Inflammatory macrophage treated with lipopolysaccharide for 1 hour (primary cell): ENCODE measurements at places on chromosomes 4 and X.

GRCh38 chrX:116009861-116010710 is 160.5 kb upstream of the AGTR2 start:
- peak; percentile 1 for DNase-seq

DNA sequence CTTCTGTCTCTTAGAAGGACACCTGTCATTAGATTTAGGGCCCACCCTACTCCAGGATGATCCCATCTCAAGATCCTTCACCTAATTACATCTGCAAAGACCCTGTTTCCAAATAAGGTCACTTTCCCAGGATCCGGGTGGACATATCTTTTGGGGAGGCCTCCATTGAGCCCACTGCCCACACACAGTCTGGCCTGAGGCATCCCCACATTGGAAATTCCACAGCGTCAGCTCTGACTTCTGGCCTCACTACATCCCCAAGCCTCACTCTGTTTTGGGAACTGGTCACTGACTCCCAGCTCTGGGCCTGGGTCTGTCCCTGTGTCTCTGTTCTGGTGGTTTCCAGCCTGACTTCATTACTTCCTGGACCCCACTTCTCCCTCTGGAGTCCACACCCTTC is 285.5 kb downstream of the CRLF2 start:
- no peak for DNase-seq

- DNase-seq = no peak
These were observed 228.9 kb downstream of the AFAP1 start for GRCh38 chr4:7710576-7711306.

DNA sequence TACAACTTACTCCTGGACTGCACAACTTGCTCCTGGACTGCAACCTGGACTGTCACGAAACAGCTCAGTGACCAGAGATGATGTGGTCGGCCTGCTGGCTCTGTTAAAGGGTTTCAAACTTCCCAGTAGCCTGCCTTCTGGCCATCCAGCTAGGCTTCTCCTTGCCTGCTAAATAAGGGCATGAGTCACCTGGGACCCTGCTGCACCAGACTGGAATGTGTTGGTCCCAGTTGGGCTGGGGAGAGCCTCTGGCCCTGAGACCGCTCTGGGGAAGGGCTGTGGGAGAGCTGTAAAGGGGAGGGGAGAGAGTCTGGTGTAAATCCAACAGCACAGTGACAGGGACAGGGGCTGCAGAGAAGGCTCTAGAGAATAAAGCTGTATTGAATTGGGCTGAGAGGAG is 165.8 kb downstream of the VSIG4 start:
- DNase-seq = no peak

DNA sequence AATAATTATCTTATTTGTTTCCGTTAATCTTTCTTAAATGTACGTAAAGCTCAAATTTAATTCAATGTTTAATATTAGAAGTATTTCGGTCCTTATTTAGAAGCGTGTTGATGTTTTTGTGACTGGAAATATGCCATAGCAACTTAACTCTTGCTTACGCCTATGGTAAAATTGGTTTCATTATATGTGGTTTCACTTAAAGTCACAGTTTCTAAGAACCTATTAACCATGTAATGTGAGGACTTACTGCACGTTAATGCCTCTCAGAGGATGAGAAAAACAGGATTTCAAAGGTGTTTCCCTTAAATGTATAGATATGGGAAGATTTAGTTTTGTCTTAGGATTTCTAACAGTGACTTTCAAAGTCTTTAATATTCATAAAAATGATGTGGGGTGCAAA is 206.4 kb upstream of the IL15 start:
- DNase-seq = no peak

DNA sequence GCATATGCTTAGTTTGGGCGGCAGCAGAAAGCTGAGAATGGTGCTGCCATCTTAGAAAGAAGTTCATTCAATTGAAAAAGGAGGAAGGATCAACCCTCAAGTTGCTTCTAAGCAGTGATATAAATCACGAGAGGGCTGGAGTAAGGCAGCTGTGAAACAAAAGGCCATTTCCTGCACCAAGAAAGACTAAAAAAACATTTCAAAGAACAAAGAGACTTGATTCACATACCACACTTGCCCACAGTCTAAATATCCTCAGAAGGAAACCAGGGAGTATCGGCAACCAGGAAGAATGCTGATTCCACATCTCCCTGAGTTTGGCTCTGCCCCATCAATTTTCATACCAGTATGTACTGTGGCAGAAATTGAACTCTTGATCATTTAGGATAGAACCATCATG is 240.1 kb downstream of the OPHN1 start:
- no peak for DNase-seq

- peak; percentile 88 for DNase-seq
These were observed 122.3 kb upstream of the TMEM164 start for GRCh38 chrX:109880629-109881028.

DNA sequence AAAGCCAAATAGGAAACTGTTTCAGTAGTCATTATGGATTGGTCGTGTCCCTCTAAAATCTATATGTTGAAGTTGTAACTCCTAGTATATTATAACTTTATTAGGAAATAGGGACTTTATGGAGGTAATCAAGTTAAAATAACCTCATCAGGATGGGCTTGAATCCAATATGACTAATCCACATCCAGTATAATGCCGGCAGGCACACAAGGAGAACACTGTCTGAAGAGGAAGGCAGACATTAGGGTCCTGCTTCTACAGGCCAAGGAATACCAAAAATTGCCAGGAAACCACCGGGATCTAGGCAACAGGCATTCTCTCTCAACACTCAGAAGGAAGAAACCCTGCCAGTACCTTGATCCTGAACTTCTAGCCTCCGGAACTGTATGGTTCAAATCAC is 130.3 kb downstream of the ATP10D start:
- no peak for DNase-seq

DNA sequence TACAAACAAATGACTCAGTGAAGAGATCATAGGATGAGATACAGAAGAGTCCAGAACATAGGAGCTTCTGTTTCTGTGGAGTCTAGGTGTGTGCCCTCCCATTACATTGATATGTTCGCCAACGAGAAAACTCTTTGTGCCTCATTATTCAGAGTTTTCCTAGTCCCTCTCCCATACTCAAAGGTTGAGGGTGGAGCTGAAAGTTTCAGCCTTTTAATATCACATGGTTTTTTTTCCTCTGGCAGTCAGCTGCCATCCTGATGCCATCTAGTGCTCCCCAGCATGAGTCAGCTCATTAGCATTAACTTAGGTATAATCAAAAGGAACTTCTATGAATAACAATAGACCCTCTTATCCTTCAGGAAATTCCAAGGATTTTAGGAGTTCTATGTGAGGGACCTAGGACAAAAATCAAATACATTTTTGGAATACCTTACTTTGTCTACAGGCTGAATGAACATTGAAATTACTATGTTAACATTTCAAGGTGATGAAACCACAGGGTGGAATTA is 559.6 kb upstream of the AMOT start:
- DNase-seq = no peak

- peak; percentile 8 for DNase-seq
These were observed 22.9 kb upstream of the COX7B2 start for GRCh38 chr4:46931981-46932380.

DNA sequence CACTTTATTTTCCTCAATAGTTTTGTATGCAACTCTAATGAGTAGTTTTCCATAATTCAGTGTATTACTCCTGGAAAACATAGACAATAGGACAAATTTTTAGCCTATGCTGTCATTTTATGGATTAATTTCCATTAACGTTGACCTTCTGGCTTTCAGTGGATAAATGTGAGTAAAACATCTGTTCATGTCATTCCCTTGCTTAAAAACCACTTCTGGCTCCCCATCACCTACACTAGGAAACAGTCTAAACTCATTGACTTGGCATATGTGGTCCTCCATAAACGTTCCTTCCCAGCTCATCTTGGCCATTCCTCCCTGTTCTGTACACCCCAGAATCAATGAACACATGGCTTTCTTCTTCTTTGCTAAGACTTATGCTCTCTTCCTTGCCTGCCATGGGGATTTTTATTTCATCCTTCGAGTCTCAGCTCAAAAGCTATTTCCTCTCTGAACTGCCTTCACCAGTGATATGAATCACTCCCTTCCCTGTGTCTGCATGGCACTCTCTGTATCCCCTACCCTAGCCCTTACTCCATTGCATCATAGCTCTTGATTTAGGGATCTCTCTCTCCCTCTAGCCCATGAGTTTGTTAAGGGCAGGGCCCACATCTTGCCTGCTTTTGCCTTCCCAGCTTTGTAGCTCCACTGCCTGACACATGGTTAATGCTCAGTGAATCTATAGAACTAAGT is 34.8 kb downstream of the DOCK11 start:
- peak; percentile 40 for DNase-seq

DNA sequence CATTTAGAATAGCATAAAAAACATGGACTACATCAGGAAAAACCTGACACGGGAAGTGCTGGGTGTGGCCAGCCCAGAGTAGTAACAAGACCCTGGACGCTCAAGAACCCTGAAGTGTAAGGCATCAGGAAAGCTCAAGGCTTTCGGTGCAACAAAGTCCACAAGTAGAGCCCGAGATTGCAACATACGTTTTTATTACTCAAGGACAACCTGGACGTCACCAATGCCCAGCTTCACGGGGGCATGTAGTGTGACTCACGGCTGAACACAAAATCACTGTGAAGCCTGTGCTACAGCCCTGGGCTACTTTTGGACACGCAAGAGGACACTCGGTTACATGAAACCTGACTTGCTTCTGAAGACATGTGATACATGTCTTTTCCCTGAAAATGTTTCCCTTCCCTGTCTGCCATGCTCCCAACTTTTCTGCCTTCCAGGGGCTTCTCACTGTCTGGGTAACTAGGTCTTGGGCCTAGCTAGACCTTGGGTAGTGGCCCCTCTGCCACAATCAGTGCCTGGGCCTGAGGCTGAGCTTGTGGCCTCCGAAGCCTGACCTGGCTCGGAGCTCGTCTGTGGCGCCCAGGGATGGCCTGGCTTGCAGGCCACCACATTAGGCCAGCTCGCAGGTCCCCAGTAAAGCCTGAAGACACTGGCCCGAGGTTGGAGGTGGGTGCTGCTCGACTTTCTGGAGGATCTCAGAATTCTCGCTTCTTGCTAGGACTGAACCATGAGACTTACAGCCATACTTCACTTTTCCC is 9.2 kb downstream of the IRAK1 start:
- DNase-seq = peak; percentile 79

DNA sequence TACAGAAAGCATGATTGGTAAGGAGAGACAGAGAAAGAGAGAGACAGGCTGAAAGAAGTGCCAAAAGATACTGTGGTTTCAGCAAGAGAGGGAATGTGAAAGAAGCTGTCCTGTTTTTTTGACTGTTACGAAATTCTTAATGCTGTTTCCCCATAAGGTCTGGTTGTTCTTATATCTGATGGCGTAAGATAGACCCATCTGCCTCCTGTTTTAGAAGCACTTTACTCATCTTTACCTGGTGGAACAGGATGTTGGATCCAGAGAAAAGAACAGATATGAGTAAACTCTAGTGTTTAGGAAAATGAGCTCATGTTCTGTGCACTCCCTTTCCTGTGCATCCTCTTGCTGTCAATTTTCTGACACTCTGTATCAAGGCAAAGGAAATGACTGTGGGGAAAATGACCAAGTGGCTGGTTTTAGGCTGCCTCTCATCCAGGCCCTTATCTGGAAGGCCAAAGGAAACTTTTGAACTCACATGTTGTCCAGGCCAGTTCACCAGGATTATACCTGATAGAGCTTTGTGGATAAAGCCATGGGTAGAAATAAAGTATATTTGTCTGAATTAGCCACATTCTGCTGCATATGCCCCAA is 311.7 kb upstream of the HTR2C start:
- no peak for DNase-seq

GRCh38 chr4:63670735-63671134 is 738.5 kb downstream of the TECRL start:
- DNase-seq = no peak

GRCh38 chrX:153722704-153723350 is 1.4 kb downstream of the BCAP31 start:
- peak; percentile 94 for DNase-seq
